ENCODE measurements at places on chromosomes 1 and 21. TPM values are rescaled to one million over a fixed set of nuclear protein-coding genes. Genes with fewer than 3 reads are reported as not detected.

The AADACL3 gene
- not detected for total RNA-seq

The TMPRSS15 gene
- not detected for total RNA-seq

The C8B gene
- not detected for total RNA-seq

The TINAGL1 gene
- not detected for total RNA-seq

The NEGR1 gene
- not detected for total RNA-seq

The PTGS2 gene
- 1.2 TPM for total RNA-seq

The C1orf115 gene
- total RNA-seq = 0.08 TPM

The KRTAP11-1 gene
- not detected for total RNA-seq

The TGFB2 gene
- total RNA-seq = not detected

The NCAM2 gene
- total RNA-seq = not detected

The NPR1 gene
- total RNA-seq = not detected

The SPRR2F gene
- not detected for total RNA-seq

The GPR25 gene
- total RNA-seq = not detected

The SOX13 gene
- total RNA-seq = 2.6 TPM

The SYDE2 gene
- 4.4 TPM for total RNA-seq

The USF1 gene
- total RNA-seq = 58.4 TPM

The GRHL3 gene
- not detected for total RNA-seq

The PRR9 gene
- not detected for total RNA-seq

The CFHR3 gene
- not detected for total RNA-seq

The DFFB gene
- total RNA-seq = 13.6 TPM

The FCRL3 gene
- 3.9 TPM for total RNA-seq

The SPATA46 gene
- not detected for total RNA-seq

The LRRC71 gene
- not detected for total RNA-seq

The TTC24 gene
- 9.3 TPM for total RNA-seq

The IL19 gene
- total RNA-seq = not detected

The PIGM gene
- total RNA-seq = 6.5 TPM

The MAPKAPK2 gene
- total RNA-seq = 86.9 TPM

The PRAMEF20 gene
- not detected for total RNA-seq

The RNPC3 gene
- 15.0 TPM for total RNA-seq

The RGS13 gene
- not detected for total RNA-seq

The PCSK9 gene
- total RNA-seq = not detected

The REN gene
- not detected for total RNA-seq

The ARHGEF10L gene
- not detected for total RNA-seq

The SYT2 gene
- not detected for total RNA-seq

The AADACL4 gene
- total RNA-seq = not detected

The TRIM58 gene
- total RNA-seq = 0.06 TPM

The PLA2G2C gene
- 0.04 TPM for total RNA-seq

Measured in activated CD8-positive, alpha-beta memory T cell treated with anti-CD3 and anti-CD28 coated beads for 36 hours (primary cell).